Fibroblast of the aortic adventitia (primary cell): ENCODE measurements at places on chromosomes 4 and X.

GRCh38 chr4:39613093-39613656 is 25.5 kb downstream of the SMIM14 start:
- peak; percentile 41 for DNase-seq

GRCh38 chrX:47566841-47567240 is 5.8 kb downstream of the ARAF start:
- DNase-seq = no peak

GRCh38 chrX:145532176-145532780 is 285.0 kb downstream of the SPANXN1 start:
- DNase-seq = no peak

GRCh38 chr4:77762531-77762930 is 56.6 kb downstream of the CNOT6L start:
- no peak for DNase-seq

- DNase-seq = no peak
Measured at GRCh38 chr4:74327762-74328161, 19.5 kb downstream of the EPGN start.

- DNase-seq = no peak
Measured at GRCh38 chr4:108170631-108171338, 2.1 kb upstream of the LEF1 start.

DNA sequence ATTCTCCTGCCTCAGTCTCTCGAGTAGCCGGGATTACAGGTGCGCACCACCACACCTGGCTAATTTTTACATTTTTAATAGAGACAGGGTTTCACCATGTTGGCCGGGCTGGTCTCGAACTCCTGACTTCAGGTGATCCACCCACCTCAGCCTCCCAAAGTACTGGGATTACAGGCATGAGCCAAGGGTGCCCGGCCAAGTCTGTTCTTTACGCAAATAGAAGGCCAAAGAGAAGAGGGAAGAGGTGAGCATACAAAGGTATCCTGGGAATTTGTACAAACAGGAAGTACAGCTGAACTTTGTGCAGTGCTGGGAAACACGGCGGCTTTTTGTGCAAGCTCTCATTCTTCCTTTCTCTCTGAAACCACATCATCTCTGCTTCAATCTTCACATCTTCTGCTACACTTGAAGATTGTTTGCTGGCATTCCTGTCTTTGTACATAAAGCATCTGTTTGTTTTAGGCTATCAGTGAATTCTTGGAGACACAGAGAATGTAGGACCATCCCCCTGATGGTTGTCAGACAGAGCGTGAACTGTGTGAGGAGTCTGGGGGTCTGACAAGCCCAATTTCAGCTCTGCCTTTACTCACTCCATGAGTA is 71.9 kb upstream of the PRSS48 start:
- no peak for DNase-seq

GRCh38 chrX:65194547-65194946 is 218.3 kb upstream of the ZC4H2 start:
- DNase-seq = no peak

DNA sequence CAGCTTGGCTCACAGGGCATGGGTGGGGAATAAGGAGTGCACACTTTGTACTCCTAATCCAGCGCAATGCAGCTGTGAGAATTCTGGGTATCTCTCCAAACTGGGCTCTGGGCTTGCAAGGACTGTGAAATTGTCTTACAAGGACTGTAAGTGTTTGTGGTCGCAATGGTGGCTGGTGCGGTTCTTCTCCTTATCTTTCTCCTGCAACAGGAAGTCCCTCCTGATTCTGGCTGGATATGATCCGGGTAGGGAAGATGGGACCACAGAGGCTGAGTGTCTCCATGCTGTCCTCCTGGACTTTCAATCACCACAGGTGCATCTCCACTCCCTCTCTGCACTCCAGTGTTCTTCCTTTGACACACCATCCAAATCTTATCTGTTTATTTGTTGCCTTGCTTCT is 55.7 kb upstream of the GYPE start:
- DNase-seq = no peak

GRCh38 chrX:12330841-12331240 is 192.6 kb downstream of the FRMPD4 start:
- no peak for DNase-seq

DNA sequence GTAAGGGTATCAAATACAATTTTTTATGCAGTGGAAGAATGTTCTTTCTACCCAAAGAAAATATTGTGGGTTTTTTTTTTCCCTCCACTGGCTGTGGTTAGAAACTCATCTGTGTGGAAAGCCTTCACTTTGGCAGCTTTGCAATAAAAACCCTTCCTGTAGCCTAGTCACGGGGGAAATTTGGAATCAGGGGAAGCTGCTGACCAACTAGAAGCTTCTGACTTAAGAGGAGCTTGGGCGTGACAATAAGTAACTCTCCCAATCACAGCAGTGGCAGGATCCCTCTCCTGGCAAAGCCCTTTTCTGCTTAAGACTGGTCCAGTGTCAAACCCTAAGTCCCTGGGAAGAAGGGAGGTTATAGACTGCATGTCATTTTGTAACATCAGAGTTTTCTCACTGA is 87.9 kb downstream of the LRRC66 start:
- peak; percentile 91 for DNase-seq

DNA sequence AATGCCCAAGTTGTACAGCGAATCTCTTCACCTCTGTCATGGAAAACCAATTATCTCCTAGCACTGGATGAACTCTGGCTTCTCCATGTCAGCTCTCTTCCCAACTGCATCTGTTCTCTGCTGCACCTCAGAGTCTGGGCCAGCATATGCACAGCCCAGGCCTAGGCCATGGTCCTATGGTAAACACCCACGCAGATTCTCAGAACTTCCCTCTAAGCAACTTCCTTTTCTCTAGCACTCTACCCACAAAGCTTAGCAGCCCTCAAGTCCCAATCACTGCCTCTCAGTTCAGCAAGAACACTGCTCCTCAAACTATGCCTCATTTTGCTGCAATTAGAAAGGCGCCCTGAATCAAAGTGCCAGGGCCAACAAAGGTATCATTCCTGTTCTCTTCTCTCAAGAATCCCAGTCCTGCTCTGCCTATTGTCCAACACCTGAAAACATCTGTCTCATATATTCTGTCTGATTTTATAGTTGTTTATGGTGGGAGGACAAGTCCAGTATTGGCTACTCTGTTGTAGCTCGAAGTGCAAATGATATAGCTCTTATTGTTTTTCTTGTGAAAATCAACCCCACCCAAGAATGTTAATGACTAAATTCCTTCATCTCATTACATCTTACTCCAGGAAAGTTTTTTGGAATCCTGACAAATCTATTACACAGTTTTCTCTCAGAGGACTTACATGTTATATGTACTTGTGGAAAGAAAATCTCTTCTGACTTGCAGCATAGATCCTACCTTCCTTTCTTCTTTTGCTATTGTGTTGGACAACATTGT is 85.4 kb downstream of the DCHS2 start:
- DNase-seq = no peak

DNA sequence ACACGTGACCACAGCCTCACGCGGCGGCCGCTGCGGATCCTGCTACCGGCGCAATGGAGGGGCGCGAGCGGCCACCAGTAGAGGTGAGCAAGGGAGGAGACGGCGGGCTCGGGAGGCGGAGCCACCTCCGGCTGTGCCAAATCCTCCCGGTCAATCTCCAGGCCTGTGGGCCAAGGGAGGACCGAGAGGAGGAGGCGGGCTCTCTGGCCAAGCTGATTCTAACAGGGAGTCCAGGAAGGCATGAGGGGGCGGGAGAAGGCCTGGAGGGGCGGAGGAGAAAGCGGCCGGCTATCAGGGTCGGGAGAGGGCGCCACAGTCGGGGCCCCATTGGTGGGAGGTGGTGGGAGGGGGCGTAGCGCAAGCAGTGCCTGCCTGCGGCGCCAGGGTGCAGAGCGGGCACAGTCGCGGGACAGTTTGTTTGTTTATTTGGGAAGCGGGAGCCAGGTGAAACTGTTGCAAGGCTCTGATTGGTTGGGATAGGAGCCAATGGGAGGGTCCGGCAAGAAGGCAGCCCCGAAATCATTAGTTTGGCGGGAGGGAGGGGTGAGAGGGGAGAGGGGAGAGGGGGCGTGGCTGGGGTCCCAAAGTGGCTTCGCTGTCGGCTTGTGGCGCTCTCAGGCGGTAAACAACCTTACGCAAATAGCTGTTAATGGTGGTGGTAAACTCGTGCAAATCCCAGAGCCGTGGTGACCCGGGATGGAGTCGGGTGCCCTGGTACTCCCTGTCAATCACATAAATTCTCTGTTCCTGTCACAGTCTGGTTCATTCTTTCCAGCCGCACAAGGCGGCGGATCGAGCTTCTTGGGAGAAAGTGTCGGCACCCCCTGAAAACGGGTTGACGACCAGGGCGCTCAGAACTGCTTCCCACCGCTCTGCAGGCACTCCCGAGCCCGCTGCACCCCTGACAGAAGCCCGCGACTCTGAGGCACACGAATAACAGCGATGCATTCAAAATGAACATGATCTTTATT is at the start of gene IRS4:
Gene IRS4, minus strand, starts transcription at position 55 of the 971 bp plus-strand sequence.
- no peak for DNase-seq

DNA sequence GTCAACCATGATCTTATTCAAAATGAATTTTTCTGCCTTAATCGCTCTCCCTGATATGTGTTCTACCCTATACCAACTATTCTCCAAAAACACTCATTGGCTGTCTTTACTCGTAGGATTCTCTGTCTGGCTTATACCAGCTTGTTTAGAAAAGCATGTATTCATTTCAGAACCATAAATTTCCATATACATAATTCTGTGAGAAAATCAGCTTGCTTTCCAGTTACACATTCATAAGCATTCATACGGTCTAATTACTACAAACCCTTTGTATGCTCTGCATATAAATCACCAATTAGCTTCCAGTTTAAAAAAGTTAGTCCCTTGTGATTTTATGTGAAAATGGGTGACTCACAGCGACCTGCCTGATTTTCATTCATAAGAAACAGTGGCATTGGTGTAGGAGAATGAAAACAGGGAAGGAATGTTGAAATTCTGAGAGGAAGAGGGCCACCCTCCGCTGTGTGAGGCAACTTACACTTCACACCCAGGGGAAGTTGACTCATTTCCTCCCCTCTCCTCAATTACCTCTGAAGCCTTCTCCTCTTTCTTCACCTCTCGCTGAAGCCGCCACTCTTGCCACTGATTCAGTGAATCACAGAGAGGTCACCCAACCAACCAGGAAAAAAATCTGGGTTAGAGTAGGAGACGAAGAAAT is 63.3 kb downstream of the MEPE start:
- DNase-seq = peak; percentile 70

DNA sequence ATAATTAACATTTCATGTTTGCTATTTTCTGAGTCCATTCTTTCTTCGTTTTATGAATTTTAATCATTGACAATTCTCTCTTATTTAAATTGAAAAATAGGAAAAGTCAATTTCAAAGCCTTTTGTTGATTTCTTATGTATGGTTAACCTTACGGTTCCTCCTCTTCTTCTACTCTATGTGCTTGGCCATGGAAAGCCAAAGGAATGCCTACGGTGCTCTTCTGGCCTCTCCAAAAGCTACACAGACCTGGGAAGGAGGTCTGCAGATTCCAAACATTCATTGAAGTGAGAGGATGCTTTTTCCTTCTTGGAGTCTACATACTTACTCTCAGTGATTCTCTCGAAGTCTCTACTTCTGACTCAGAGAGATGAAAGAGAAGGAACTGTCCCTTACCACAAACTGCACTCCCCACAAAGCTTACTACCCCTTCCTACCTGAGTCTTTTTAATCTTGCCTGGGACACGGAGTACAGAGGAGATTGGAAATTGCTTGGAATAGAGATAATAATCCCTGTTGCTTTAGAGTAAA is 863.1 kb upstream of the FTHL17 start:
- DNase-seq = no peak

- no peak for DNase-seq
Measured at GRCh38 chr4:69563424-69563823, 67.7 kb upstream of the UGT2B4 start.

GRCh38 chrX:107773906-107774435 is 1.6 kb downstream of the TSC22D3 start:
- no peak for DNase-seq

DNA sequence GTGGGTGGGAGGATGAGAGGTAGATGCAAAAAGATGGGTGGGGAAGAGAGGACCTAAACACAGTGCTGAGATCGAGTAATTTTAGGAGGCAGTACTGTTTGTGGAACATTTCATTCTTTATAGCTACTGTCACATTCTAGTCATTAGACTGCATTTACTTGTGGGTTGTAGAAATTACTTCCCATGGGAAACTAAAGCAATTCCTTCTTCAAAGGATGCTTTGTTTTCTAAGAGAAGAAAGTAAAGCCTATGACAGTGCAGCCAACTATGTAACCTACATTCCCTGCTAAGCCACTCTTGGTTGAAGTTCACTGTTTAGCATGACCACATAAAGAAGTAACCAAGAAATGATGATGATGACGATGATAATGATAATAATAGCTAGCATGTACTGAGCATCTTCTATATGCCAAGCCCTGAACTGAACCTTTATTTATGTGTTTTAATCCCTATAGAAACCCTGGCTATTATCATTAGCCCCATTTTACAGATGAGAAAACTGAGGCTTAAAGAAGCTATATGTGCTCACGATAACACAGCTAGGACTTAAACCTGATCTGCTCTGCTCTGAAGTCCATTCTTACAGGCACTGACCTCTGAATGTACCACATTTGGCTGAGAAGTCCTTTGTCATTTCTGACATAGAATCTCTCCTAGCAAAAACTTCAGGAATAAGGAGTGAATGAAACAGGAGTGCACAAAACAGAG is 114.5 kb upstream of the KIT start:
- peak; percentile 10 for DNase-seq

- DNase-seq = no peak
Measured at GRCh38 chr4:147003956-147004809, 58.5 kb upstream of the TTC29 start.

- DNase-seq = no peak
Measured at GRCh38 chr4:16116019-16116418, 32.2 kb upstream of the PROM1 start.

GRCh38 chrX:56557376-56557929 is 6.0 kb upstream of the UBQLN2 start:
- no peak for DNase-seq

GRCh38 chr4:94544811-94545210 is 93.1 kb downstream of the PDLIM5 start:
- no peak for DNase-seq

GRCh38 chr4:13860126-13860525 is 232.6 kb upstream of the BOD1L1 start:
- DNase-seq = peak; percentile 10
